ENCODE measurements at places on chromosomes 3 and 15.

GRCh38 chr3:112530573-112530972 is 31.2 kb downstream of the ATG3 start:
- DNase-seq: no peak

- DNase-seq: no peak
Observed at GRCh38 chr3:23796518-23796917, 9.2 kb upstream of the UBE2E1 start.

DNA sequence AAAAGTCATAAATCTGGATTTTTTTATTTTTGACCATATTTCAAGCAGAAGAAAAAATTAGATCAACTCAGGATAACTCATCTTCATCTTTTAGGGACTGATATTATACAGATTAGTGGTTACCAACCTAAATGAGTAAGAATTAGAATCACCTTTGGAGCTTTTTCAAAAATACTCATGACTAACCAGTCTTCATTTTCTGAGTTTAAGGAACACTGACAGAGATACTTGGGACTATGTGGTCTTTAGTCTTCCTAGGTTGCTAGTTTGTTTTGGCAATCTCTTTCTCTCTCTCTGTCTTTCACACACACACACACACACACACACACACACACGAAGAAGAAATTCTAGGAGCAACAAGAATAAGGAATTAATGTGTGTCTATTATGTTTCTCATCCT is 50.1 kb downstream of the TMOD3 start:
- no peak for DNase-seq

DNA sequence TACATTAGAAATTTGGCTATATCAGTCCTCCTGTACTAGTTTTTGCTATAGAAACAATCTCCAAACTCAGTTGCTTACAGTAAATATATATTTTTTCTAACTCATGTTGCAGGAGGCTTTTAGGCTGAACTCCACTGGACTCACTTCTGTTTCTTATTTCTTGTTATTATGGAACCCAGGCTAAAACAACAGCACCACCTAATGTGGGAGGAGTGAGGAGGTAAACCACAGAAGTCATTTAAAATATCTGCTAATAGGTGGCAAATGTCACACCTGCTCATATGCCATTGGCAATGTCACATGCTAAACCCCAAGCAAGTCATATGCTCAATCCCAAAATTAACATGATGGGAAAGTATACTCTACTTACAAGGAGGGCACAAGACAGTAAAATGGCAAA is 462.2 kb downstream of the PLOD2 start:
- DNase-seq: no peak

- no peak for DNase-seq
Observed at GRCh38 chr3:125028657-125029056, 27.1 kb downstream of the HEG1 start.

DNA sequence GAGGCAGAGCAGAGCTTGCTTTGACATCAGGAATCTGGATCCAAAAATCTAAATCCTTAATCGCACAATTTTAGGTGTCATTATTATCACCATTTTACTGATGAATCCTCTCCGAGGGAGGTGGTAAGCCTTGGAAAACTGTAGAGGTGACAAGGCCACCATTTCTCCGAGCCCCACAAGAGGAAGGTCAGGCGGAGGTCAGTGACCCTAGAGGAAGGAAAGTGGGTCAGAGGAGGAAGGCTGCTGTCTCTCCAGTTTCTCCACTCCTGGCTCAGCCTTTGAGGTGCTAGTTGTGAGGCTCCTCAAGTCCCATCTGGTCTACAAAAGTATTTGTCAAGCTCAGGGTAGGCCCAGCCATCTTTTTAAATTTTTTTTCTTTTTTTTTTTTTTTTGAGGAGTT is 3.2 kb downstream of the DVL3 start:
- DNase-seq: no peak

- no peak for DNase-seq
Observed at GRCh38 chr3:123627673-123628670, 43.1 kb upstream of the HACD2 start.

All from activated T-helper 1 cell treated with Interleukin-2 at 50 U/mL for 16 hours (primary cell).